Tibial nerve (tissue), 4 donors: ENCODE measurements at places on chromosomes 3 and 15. TPM values are rescaled to one million over a fixed set of nuclear protein-coding genes. Genes with fewer than 3 reads are reported as not detected.

Gene LRRC15
- not detected for total RNA-seq

Gene THAP10
- total RNA-seq: 1.2 TPM

Gene ACKR2
- 42.9 TPM for total RNA-seq

Gene PLSCR5
- total RNA-seq: not detected

Gene ARRDC4
- 64.5 TPM for total RNA-seq

Gene COX5A
- 51.3 TPM for total RNA-seq

Gene DCP1A
- total RNA-seq: 23.0 TPM

Gene CSPG4
- total RNA-seq: 101 TPM

Gene SLC12A1
- total RNA-seq: not detected

Gene NCEH1
- 5.2 TPM for total RNA-seq

GRCh38 chr3:136780741-136781140 is 28.6 kb upstream of the STAG1 start:
- H3K27me3 ChIP-seq: no peaks in the 10 kb centered on the region
- H3K4me1 ChIP-seq: no peaks in the 10 kb centered on the region
- H3K4me3 ChIP-seq: no peak overlapping the region
- H3K36me3 ChIP-seq: no peaks in the 10 kb centered on the region
- H3K27ac ChIP-seq: no peak overlapping the region

DNA sequence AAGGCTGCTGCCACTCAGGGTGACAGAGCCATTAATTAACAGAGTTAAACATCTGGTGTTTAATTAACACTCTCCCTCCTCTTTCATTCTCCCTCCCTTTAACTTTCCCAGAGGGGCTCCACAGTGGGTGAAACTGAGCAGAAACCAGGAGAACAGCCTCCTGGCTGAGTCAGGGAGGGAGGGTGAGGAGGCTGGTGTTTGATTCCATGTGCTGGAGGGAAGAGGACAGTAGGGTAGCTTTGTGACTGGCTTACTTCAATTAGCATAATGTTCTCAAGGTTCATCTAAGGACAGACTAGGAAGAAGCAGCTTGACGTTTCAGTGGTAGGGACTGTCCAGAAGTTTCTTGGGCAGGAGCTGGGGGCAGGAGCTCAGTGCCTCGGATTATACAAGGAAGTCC is 62.8 kb downstream of the SEMA5B start:
- no peak for DNase-seq
- no peak overlapping the region for H3K4me3 ChIP-seq
- peaks cover 9% of the 10 kb centered on the region for H3K4me1 ChIP-seq
- no peaks in the 10 kb centered on the region for H3K36me3 ChIP-seq
- H3K27ac ChIP-seq: no peak overlapping the region

DNA sequence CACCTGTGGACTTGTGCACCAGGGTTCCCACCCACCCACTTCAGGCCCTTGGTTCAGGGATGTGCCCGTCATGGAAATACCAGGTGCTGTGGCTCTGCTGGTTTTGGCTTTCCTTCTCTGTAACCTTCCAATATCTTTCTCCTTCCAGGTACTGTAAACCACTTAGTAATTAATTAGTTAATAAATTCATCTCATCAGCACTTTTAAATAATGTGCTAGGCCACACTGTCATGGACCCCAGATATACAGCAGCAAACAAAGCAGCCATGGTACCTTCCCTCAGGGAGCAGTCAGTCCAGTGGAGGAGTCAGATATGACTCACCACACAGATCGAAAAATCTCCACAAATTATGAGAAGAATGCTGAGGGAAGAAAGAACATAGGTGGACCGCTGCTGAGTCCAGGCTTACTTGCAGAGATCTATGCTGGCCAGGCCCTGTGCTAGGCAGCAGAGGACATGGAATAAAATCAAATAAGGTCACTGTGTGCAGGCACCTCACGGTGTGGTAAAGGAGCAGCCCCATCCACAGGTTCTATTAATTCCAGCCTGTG is 6.8 kb upstream of the GATA2 start:
- H3K4me3 ChIP-seq: no peak overlapping the region
- peaks cover 95% of the 10 kb centered on the region for H3K27me3 ChIP-seq
- H3K27ac ChIP-seq: no peak overlapping the region
- no peaks in the 10 kb centered on the region for H3K36me3 ChIP-seq
- no peak for DNase-seq

DNA sequence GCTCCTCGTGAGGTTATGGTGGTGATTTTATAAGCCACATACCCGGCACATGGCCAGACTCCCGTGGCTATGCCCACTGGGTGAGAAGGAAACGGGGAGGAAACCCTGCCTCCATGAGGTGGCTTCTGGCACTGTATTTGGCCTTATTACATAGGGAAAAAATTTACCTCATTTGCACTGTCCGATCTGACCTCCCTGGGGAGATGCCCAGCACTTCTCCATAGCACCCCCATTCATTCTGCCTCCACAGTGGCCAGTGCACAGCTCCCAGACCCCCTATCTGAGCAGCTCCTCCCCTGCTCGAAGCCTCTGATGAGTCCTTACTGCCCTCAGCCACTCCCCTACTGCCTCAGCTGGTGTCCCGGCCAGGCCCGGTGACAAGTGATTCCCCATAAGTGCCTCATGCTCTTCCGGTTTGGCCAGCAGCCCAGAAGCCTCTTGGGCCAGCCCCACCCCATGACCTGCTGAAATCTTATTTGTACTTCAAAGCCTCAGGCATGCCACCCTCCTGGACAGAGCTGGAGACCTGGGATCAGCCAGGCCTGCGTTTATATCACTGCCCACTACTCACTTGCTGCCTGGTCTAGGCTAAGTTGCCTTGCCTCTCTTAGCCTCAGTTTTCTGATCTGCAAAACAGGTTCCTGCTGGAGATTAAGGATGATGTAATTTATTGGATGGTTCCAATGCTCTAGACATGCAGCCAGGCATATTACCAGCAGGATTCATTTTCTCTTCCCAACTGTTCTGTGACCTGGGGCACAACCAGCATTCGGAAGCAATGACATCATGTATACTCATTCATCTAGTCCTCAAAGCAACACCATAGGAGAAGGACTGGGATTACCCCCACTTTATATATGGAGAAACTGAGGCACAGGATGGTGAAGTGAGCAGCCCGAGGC is 30.6 kb upstream of the SLC6A6 start:
- H3K4me1 ChIP-seq: peaks cover 21% of the 10 kb centered on the region
- no peak overlapping the region for H3K27ac ChIP-seq
- no peak overlapping the region for H3K4me3 ChIP-seq
- DNase-seq: peak; percentile 43

DNA sequence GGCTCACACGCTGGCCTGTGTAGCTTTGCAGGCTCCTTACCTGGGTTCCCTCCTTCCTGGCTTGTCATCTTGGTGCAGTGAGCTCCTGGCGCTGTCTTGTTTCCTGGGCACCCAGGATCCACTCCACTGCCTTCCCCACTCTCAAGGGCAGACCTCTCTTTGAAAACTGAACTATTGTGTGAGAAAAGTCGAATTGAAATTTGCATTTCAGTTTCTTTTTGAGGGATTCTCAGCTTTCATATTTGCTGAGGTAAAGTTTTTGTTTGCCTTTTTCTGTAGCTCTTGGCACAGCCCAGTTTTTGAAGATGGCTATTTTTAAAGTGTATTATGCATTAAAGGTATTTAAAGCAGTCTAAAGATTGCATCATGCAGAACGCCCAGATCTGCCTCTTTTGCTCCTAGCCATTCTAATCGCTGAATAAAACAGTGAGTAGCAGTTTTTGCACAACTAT is 70.1 kb downstream of the CCK start:
- peaks cover 4% of the 10 kb centered on the region for H3K4me1 ChIP-seq
- no peak for DNase-seq
- no peaks in the 10 kb centered on the region for H3K27me3 ChIP-seq

DNA sequence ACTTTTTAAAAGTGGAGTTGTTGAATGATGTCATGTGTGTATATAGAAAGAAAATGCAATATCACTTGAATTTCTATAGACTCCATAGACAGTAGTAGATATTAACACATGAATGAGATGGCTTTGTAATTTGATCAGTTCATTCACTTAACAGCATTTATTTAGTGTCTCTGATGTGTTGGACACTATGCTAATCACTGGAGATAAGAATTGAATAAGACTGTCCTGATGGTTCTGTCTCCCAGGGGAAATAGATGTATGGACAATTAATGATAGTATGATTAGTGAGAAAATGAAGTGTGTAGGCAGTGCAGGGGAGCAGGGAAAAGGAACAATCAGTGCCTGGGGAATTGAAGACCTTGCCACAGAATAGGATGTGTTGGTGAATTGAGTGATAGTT is 72.9 kb downstream of the RIOX2 start:
- H3K27ac ChIP-seq: peak overlapping the region; percentile 69
- H3K4me1 ChIP-seq: no peaks in the 10 kb centered on the region
- H3K36me3 ChIP-seq: no peaks in the 10 kb centered on the region
- H3K4me3 ChIP-seq: no peak overlapping the region

- H3K36me3 ChIP-seq: no peaks in the 10 kb centered on the region
- H3K4me1 ChIP-seq: no peaks in the 10 kb centered on the region
- DNase-seq: peak; percentile 61
- no peak overlapping the region for H3K27ac ChIP-seq
These were observed 93.3 kb downstream of the ADAMTSL3 start for GRCh38 chr15:83747050-83747717.

DNA sequence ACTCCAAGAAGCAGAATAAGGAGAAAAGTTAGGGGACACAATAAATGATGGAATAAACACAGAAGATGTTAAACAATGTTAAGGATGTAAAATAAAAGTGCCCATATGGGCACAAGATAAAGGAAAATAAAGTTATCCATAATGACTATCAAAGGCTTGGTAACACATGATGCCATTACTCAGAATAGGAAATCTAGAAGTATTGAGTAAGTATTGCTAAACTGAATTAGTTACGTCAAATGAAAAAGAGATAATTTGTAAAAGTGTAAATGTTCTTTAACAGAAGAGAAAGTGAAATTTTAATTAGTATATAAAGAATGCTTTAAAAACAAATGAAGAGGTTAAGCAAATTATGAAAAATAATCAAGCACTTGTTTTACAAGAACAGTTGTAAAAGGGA is 6.7 kb downstream of the COPS2 start:
- H3K36me3 ChIP-seq: peaks cover 2% of the 10 kb centered on the region
- no peak for DNase-seq
- H3K27me3 ChIP-seq: no peaks in the 10 kb centered on the region
- no peak overlapping the region for H3K4me3 ChIP-seq
- peak overlapping the region; percentile 15 for H3K27ac ChIP-seq

- H3K4me3 ChIP-seq: no peak overlapping the region
- H3K36me3 ChIP-seq: no peaks in the 10 kb centered on the region
- no peaks in the 10 kb centered on the region for H3K4me1 ChIP-seq
- H3K27ac ChIP-seq: no peak overlapping the region
- H3K27me3 ChIP-seq: no peaks in the 10 kb centered on the region
These were observed 350.6 kb downstream of the NLGN1 start for GRCh38 chr3:173748105-173748504.

- peaks cover 13% of the 10 kb centered on the region for H3K4me1 ChIP-seq
- H3K36me3 ChIP-seq: no peaks in the 10 kb centered on the region
- H3K27me3 ChIP-seq: no peaks in the 10 kb centered on the region
- no peak for DNase-seq
- no peak overlapping the region for H3K27ac ChIP-seq
These were observed 50.5 kb downstream of the HRH1 start for GRCh38 chr3:11204697-11205348.

DNA sequence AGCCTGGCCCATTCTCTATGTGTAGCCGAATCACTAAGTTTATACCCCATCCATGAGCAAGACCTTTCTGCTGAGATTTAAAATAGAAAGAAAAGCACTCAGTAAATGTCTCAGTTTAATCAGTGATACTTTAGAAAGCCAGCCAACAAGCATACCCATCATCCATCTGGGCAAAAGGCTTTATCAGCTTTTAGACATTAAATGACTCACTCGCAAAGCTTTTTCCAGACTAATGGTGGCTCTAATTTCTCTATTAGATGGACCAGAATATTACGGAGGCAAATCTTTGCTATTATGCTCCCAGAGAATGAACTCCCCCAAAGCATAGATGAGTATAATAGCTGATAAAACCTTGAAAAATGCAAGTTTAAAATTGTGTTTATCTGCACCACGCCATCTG is 727.8 kb downstream of the GBE1 start:
- no peaks in the 10 kb centered on the region for H3K4me1 ChIP-seq
- no peaks in the 10 kb centered on the region for H3K36me3 ChIP-seq
- H3K27ac ChIP-seq: no peak overlapping the region
- DNase-seq: no peak

- peak overlapping the region; percentile 52 for H3K27ac ChIP-seq
- H3K4me3 ChIP-seq: no peak overlapping the region
- H3K27me3 ChIP-seq: no peaks in the 10 kb centered on the region
- H3K36me3 ChIP-seq: no peaks in the 10 kb centered on the region
- DNase-seq: no peak
These were observed 248.5 kb downstream of the ZMAT3 start for GRCh38 chr3:178823150-178823549.

GRCh38 chr3:63095-63765 is 133.3 kb upstream of the CHL1 start:
- peak overlapping the region; percentile 63 for H3K27ac ChIP-seq
- H3K36me3 ChIP-seq: no peaks in the 10 kb centered on the region
- peak; percentile 13 for DNase-seq
- no peak overlapping the region for H3K4me3 ChIP-seq

GRCh38 chr3:111810909-111811308 is 48.2 kb upstream of the PHLDB2 start:
- H3K4me1 ChIP-seq: no peaks in the 10 kb centered on the region
- H3K4me3 ChIP-seq: no peak overlapping the region
- H3K36me3 ChIP-seq: no peaks in the 10 kb centered on the region

- H3K36me3 ChIP-seq: peaks cover 26% of the 10 kb centered on the region
- peak overlapping the region; percentile 85 for H3K27ac ChIP-seq
- peak overlapping the region; percentile 25 for H3K4me3 ChIP-seq
- H3K4me1 ChIP-seq: no peaks in the 10 kb centered on the region
These were observed 1.2 kb downstream of the CCDC9B start for GRCh38 chr15:40339621-40339945.

DNA sequence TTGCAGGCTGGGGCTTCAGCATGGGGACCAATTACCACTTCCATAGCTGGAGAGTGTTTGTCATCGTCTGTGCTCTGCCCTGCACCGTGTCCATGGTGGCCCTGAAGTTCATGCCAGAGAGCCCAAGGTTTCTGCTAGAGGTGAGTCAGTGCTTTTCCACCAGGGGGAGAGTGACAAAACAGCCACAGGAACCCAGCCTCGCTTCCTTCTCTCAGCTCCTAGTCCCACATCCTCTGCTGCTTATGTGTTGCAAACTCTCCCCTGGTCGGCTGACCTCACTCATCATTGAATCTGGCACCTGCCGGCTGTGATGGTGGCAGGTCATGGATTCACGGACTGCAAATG is 158.3 kb downstream of the SV2B start:
- DNase-seq: no peak
- H3K36me3 ChIP-seq: no peaks in the 10 kb centered on the region
- no peak overlapping the region for H3K27ac ChIP-seq
- H3K4me1 ChIP-seq: no peaks in the 10 kb centered on the region
- no peaks in the 10 kb centered on the region for H3K27me3 ChIP-seq

- peaks cover 9% of the 10 kb centered on the region for H3K4me1 ChIP-seq
- no peak overlapping the region for H3K4me3 ChIP-seq
- no peaks in the 10 kb centered on the region for H3K36me3 ChIP-seq
- H3K27ac ChIP-seq: peak overlapping the region; percentile 71
- no peak for DNase-seq
These were observed 78.0 kb downstream of the CHCHD6 start for GRCh38 chr3:126781889-126782491.

DNA sequence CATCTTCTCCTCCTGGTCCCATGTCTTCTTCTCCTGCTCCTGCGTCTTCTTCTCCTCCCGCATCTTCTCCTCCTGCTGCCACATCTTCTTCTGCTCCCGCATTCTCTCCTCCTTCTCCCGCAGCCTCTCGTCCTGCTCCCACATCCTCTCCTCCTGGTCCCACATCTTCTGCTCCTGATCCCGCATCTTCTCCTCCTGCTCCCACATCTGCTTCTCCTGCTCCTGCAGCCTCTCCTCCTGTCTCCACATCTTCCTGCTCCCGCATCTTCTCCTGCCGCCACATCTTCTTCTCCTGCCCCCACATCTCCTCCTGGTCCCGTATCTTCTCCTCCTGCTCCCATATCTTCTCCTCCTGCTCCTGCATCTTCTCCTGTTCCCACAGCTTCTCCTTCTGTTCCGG is 6.4 kb downstream of the GOLGA6L2 start:
- no peak overlapping the region for H3K27ac ChIP-seq
- DNase-seq: no peak
- H3K4me1 ChIP-seq: no peaks in the 10 kb centered on the region
- H3K4me3 ChIP-seq: no peak overlapping the region
